ENCODE measurements at places on chromosomes 16 and 17. TPM values are rescaled to one million over a fixed set of nuclear protein-coding genes. Genes with fewer than 3 reads are reported as not detected.
A peak's percentile ranks its signal among the peaks of the same experiment; 100 is the strongest.

Gene CNGB1
- not detected for total RNA-seq

Gene TPSD1
- total RNA-seq, result 0.31 TPM

Gene AXIN2
- 35.0 TPM for total RNA-seq

Gene TBC1D3I
- total RNA-seq, result 0.39 TPM

Gene ACE
- total RNA-seq, result 7.0 TPM

Gene TEX14
- total RNA-seq, result 1.4 TPM

Gene TEKT1
- total RNA-seq, result 0.37 TPM

GRCh38 chr16:57627184-57627871 is 1.1 kb upstream of the ADGRG1 start:
- DNase-seq, result peak; percentile 44
- no peak overlapping the region for H3K27ac ChIP-seq
- no peaks in the 10 kb centered on the region for H3K27me3 ChIP-seq

DNA sequence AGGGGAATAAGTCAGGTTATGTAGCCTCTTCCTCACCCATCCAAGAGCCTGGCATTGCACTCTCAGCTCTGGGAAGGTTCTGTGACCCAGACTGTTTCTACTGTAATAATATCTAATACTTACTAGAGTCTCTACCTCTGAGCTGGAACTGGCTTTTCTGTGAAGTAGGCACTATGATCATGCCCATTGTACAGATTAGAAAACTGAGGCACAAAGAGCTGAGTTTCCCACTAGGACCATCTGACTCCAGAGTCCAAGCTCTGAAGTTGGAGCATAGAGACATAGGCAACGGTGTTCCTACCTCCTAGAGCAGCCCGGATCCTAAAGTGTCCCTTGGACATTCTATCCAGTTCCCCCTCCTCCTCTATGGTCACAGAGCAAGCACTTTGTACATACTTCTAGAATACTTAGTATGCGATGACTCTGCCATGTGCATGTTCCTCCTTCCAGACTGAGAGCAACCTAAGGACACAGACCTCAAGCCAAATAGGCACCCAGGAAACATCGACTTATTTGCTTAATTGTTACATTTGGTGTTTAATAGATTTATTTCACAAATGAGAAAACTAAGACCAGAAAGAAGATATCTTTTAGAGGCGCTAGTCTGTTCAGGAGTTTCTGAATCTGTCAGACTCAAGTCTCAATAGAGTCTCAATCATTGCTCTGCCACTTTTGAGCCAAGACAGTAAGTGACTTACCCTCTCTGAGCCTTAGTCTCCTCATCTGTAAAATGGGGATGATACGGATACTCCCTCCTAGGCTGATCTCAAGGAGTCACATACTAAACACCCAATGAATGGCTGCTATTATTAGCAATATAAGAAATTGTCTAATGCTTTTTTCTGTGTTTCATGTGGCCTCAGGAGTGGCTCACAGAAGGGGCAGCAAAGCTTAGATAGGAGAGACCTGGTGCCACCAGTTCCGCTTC is 3.6 kb downstream of the CLEC19A start:
- peaks cover 4% of the 10 kb centered on the region for H3K27me3 ChIP-seq
- H3K36me3 ChIP-seq, result no peaks in the 10 kb centered on the region
- H3K4me1 ChIP-seq, result peaks cover 64% of the 10 kb centered on the region
- no peak for DNase-seq
- no peak overlapping the region for H3K4me3 ChIP-seq
- H3K27ac ChIP-seq, result no peak overlapping the region

DNA sequence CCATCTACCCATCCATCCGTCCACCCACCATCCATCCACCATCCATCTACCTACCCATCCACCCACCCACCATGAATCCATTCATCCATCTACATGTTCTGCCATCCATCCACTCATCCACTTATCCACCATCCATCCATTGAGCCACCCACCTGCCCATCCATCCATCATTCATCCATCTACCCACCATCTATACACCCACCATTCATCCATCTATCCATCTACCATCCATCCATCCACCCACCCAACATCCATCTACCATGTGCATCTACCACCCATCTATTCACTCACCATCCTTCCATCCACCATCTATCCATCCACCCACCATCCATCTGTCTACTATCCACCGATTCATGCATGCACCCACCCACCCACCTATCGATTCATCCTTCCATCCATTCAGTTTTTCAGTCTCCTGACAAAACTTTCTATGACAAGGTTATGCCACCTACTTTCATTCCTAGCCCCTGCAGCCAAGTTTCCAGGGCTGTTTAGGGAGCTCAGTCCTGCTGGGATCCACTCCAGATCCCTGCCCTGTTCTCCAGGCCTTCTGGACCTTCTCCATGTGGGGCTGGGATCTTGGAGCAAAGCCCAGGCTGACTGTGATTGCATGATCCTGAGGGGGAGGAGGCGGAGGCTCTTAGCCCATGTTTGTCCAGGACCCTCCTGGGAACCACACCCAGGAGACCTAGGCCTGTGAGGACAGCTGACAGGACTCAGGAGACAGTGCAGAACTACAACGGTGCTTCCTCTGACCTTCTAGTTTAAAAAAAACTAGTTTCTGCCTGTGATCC is 27.4 kb downstream of the BCO1 start:
- no peaks in the 10 kb centered on the region for H3K4me1 ChIP-seq
- H3K4me3 ChIP-seq, result no peak overlapping the region
- H3K27me3 ChIP-seq, result no peaks in the 10 kb centered on the region
- no peaks in the 10 kb centered on the region for H3K36me3 ChIP-seq
- DNase-seq, result no peak

DNA sequence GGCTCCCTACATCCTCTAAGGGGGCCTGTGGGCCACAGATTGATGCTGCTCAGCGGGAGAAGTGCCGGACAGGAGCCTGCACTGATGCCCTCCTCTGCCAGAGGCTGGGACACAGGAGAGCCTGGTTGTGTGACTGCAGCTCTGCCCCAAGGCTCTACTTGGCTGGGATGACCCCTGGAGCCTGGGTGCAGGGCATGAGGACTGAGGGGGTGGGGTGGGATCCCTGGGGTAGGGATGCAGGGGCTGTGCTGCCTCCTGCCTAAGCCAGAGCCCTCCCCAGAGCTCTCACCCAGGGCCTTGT is 577 bp downstream of the EVPLL start:
- peaks cover 7% of the 10 kb centered on the region for H3K36me3 ChIP-seq
- H3K4me3 ChIP-seq, result no peak overlapping the region
- H3K27ac ChIP-seq, result no peak overlapping the region
- H3K27me3 ChIP-seq, result peaks cover 2% of the 10 kb centered on the region
- H3K4me1 ChIP-seq, result peaks cover 7% of the 10 kb centered on the region

- H3K4me3 ChIP-seq, result no peak overlapping the region
- no peak for DNase-seq
- peaks cover 8% of the 10 kb centered on the region for H3K36me3 ChIP-seq
- no peaks in the 10 kb centered on the region for H3K27me3 ChIP-seq
- no peaks in the 10 kb centered on the region for H3K4me1 ChIP-seq
Observed at GRCh38 chr17:69404399-69404798, 10.1 kb upstream of the MAP2K6 start.

DNA sequence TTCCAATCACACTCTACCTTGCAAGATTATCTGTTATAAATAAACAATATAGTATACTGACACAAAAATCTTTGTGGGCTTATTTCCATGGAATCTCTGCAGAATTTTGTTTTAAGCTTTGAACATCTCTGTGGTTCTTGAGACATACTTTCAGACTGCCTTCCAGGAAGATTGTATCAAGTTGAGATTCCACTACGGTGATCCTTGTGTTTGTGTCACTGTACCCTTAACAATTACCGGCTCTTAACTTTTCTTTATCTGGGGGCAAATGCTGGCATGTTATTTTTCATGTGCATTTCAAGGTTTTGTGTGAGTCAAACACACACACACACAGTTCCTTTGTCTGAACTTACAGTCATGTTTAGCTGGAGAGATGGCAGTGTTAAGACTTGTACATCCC is 472.7 kb upstream of the HSBP1 start:
- no peaks in the 10 kb centered on the region for H3K27me3 ChIP-seq
- no peak overlapping the region for H3K27ac ChIP-seq
- no peaks in the 10 kb centered on the region for H3K36me3 ChIP-seq
- H3K4me1 ChIP-seq, result peaks cover 7% of the 10 kb centered on the region

- peaks cover 36% of the 10 kb centered on the region for H3K36me3 ChIP-seq
- H3K4me1 ChIP-seq, result no peaks in the 10 kb centered on the region
- no peak overlapping the region for H3K4me3 ChIP-seq
- no peaks in the 10 kb centered on the region for H3K27me3 ChIP-seq
- DNase-seq, result no peak
- peak overlapping the region; percentile 74 for H3K27ac ChIP-seq
Observed at GRCh38 chr16:22322021-22322471, 24.8 kb downstream of the POLR3E start.

GRCh38 chr17:33242375-33243124 is 50.5 kb downstream of the ASIC2 start:
- no peaks in the 10 kb centered on the region for H3K27me3 ChIP-seq
- no peaks in the 10 kb centered on the region for H3K36me3 ChIP-seq
- DNase-seq, result no peak
- H3K4me1 ChIP-seq, result no peaks in the 10 kb centered on the region
- H3K27ac ChIP-seq, result no peak overlapping the region

DNA sequence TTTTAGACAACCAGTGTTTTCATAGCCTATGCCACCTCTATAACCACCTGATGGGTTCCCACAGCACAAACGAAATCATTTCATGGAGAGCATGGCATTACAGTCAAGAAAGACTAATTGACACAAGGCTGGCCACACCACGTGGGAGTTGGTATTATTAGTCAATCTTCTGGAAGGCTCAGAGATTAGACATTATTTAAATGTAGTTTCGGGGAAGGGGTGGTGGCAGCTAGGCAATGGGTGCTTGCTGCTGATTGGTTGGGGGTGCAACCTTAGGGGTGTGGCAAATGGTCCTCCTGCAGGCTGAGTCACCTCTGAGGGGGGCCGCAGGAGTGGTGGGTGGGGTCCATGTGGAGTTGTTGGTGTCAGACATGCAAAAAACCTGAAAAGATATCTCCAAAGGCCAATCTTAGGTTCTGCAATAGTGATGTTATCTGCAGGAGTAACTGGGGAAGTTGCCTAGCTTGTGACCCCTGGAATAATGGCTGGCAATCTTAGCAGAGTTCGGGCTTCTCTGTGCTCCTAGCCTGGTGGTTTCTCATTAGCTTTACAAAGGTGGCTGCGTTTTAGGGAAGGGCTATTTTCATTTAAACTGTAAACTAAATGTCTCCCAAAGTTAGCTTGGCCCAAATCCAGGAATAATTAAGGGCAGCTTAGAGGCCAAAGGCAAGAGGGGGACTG is 4.6 kb downstream of the TEN1 start:
- peak overlapping the region; percentile 55 for H3K4me3 ChIP-seq
- no peaks in the 10 kb centered on the region for H3K27me3 ChIP-seq
- H3K4me1 ChIP-seq, result peaks cover 51% of the 10 kb centered on the region
- peak overlapping the region; percentile 96 for H3K27ac ChIP-seq

GRCh38 chr17:2125013-2125535 is 70.2 kb downstream of the HIC1 start:
- H3K36me3 ChIP-seq, result no peaks in the 10 kb centered on the region
- peaks cover 32% of the 10 kb centered on the region for H3K4me1 ChIP-seq
- no peaks in the 10 kb centered on the region for H3K27me3 ChIP-seq
- H3K27ac ChIP-seq, result no peak overlapping the region

- no peak overlapping the region for H3K4me3 ChIP-seq
- no peak for DNase-seq
- H3K27ac ChIP-seq, result no peak overlapping the region
- peaks cover 4% of the 10 kb centered on the region for H3K4me1 ChIP-seq
Observed at GRCh38 chr17:51818777-51819176, 339.7 kb downstream of the CA10 start.

DNA sequence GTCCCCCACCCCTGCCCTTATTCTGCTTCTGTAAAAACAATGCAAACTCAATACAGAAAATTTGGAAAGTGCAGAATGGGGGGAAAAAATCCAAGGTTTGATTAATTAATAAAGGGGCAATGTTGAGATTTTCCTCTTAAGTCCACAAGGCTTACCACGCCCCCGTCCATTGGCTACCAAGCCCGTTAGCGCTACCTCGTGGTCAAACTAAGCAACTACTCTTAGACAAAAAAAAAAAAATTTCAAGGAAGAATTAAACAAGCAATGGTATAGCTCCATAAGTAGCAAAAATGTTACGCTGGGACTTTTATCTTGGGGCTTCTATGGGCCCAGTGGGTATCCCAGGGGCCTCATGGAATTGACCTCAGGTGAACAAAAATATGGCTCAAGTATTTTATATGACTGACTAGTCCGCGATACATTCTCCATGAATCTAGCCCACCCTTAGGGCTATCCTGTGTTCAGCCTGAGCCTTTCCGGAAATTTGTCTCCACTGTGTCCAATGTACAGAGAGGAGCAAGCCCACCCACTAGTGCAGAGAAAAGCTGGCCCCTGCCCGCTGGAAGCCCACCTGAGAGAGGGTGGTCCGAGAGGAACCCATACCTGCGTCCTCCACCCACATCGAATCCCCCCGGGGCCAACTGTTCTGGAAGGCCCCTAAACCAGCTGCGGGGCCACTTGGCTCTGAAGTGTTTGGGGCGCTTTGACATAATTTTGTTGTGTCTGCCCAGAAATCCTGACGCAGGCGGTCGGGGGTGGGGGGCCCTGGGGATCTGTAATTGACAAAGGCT is 19.1 kb upstream of the TEX2 start:
- H3K4me1 ChIP-seq, result no peaks in the 10 kb centered on the region
- no peak overlapping the region for H3K4me3 ChIP-seq
- no peaks in the 10 kb centered on the region for H3K27me3 ChIP-seq
- no peak overlapping the region for H3K27ac ChIP-seq
- no peaks in the 10 kb centered on the region for H3K36me3 ChIP-seq

DNA sequence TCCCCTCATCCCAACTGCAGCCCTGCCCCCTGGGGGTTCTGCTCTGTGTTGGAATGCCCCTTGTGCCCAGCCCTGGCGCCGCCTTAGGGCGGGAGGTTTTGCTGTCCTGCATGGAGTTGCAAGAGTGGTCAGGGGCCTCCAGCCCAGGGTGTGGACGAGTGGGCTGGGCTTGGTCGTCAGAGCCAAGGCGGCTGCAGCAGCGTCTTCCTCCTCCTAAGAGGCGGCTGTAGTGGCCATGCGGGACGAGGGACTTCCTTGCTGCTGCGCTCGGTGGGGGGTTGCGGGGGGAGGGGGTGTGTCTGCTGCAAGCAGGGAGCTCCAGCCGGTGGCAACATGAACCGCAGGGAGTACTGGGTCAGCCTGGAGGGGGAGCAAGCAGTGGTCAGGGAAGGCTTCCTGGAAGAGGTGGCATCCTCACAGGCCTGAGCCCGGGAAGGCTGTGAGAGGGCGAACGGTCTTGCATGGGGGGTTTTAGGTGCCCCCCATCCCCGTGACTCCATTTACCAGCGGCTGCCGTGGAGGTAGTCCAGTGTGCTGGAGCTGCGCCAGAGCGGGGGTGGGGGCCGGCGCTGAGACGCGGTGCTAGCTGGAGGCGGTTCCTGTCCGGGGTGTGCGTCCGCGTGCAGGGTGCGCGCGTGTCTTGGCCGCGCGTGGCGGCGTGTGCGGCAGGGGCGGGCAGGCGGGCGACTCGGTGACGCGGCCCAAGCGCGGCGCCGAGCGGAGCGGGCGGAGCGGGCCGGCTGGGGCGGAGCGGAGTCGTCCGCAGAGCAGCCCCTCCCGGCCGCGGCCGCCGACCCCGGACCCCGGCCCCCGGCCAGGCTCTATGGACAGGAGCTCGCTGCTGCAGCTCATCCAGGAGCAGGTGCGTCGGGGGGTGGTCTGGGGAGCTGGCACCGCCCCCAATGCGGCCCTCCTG is at the start of gene RHBDL1:
Gene RHBDL1, plus strand, starts transcription at position 704 of the 916 bp plus-strand sequence. Its CDS starts 120 bp downstream, at position 824.
- 0 out of 2 replicates have a peak within 1 kb of the TSS, but pooled peaks have one; percentile 27 for H3K27ac ChIP-seq
- peaks cover 7% of the 10 kb centered on the region for H3K36me3 ChIP-seq
- no peaks in the 10 kb centered on the region for H3K27me3 ChIP-seq

- H3K4me1 ChIP-seq, result no peaks in the 10 kb centered on the region
- no peak for DNase-seq
- peak overlapping the region; percentile 12 for H3K27ac ChIP-seq
- H3K4me3 ChIP-seq, result no peak overlapping the region
Observed at GRCh38 chr17:47604598-47604927, 45.2 kb upstream of the KPNB1 start.

Measured in WTC11 (cell line).